IPS DF 6.9 (cell line): ENCODE measurements at places on chromosomes 3 and 15.

DNA sequence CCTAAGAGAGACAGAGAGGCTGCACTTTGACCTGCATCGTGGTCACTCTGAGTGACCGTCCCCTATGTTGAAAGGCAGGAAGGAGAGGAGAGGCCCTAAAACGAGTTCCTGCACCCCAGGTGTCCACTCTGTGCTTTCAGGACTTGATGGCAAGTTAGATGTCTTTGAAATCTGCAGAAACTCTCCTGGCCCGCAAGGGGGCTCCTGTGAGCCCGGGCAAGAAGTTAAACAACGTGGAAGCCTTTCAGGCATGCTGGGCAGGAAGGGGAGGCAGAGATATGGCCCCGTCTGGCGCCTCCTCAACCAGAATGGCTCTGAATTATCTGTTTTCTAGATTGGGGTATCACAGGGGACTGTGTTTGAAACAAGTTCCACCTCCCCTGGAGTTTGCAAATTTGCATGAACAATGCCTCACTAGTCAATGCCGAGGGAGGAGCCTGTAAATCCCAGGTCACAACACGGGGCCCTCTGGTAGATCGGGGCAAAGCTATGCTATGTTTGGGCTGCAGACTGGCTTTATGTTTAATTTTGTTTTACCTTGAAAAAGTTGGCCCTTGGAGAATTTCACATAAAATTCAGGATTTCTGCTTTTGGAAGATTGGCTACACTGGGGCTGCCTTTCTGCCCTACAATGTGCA, 9.8 kb downstream of the CTXND1 start:
- DNase-seq = peak; percentile 41

DNA sequence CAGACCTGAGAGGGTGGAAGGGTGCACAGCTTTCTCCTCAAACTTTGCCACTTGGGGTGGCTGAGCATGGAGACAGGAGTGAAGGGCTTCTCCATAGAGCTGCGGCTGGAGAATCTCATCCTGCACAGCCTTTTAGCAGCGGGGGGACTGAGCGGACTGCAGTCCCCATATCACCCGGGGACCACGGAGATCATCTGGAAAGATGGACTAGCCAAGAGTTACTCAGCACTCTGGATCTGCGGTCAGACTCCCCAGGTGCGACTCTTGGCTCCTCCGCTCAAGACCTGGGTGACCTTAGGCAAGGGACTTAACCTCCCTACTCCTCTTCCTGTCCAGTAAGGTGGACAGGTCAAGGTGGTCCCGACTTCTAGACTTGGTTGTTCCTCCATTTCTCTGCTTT, 125.8 kb upstream of the MEF2A start:
- no peak for DNase-seq

DNA sequence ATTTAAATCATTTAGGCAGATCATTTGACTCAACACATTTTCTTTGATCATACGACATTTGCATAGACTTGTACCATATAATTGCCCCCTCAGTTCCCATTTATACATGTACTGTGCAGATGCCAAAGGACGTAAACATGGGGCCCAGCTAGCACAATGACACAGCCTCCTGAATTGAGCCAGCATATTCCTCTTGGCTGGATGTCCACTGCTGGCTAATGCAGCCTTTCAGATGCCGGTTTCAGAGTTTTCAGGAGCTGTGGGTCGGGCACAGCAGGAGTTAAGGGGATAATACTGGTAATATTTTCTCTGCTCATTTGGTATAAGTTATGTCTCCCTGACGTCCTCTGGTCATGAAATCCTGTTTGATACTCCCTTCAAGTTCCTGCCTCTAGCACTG, 39.4 kb downstream of the KAT2B start:
- no peak for DNase-seq

DNA sequence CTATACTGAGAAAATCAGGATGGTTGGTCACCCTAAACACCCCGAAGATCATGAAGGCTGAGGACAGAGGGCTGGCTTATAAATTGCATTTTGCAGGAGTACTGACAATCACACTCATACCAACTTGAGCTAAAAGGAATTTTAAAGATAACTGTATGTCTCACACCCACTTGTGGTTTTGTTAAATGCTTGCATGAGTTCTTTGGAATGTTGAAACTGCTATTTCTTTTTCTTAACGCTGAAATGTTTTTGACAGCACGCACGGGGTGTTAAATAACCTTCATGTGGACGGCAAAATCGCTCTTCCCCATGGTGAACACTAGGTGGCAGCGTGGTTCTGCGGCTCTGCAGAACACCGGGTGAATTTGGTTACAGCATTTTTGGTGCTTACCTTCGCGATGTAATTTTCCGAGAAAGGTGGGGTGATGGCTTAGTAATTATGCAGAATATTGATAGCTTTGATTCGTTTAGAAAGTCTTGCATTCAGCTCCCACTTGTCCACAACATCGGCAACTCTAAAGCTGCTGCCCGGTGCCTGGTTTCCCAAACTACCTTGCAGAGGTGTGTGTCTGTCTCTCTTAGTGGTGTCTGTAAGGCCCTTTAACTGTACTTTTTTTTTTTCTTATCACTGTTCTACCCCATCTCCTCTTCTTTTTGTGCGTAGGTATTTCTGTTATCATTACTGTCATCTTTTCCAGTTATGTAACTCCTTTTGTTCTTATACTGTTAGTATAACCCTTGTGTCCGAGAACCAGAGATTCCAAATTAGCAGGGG, 51.7 kb downstream of the ARNT2 start:
- DNase-seq = no peak

GRCh38 chr3:154089421-154090420, 31.5 kb upstream of the ARHGEF26 start:
- DNase-seq = no peak

- DNase-seq = no peak
Measured at GRCh38 chr3:58794750-58795149, 128.2 kb upstream of the FAM3D start.
